Effector memory CD8-positive, alpha-beta T cell (primary cell): ENCODE measurements at places on chromosomes 2 and 18.

- DNase-seq, result no peak
Observed at GRCh38 chr2:236354056-236354940, 90.1 kb upstream of the ASB18 start.

DNA sequence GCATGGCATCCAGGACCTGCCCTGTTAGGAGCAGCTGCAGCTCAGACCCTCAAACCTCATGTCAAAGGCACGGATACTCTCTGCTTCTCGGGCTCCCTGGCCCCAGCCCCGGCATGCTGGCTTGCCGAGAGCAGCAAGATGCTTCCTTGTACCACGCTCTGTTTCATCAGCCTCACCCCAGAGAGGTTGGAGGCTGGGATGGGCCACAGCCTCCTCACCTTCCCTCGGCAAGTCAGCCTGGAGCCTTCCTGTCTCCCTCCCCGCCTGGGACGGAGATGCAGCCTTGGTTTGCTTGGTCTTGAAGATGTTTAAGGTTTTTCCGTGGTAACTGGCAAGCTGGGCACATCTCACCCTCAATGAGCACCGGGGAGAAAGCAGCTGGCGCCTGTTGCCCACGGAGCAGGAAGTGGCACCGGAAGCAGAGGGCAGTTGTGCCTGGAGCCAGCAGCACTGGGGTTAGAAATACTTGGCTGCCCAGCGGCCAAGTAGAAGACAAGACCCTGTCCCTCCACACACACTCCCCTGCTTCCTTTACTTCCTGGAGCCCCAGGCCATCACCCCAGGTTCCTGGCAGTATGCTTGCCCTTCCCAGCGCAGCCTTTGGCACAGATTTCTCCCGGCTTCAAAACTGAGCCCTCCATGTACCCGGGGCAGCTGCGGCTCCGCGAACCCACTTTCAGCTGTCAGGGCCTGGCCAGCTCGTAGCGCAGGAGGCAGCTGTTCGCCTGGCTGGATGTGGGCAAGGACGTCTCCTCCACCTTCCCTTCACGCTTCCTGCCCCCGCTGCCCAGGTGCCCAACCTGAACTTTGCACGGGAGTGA, 17.4 kb downstream of the FBLN7 start:
- no peak for DNase-seq

DNA sequence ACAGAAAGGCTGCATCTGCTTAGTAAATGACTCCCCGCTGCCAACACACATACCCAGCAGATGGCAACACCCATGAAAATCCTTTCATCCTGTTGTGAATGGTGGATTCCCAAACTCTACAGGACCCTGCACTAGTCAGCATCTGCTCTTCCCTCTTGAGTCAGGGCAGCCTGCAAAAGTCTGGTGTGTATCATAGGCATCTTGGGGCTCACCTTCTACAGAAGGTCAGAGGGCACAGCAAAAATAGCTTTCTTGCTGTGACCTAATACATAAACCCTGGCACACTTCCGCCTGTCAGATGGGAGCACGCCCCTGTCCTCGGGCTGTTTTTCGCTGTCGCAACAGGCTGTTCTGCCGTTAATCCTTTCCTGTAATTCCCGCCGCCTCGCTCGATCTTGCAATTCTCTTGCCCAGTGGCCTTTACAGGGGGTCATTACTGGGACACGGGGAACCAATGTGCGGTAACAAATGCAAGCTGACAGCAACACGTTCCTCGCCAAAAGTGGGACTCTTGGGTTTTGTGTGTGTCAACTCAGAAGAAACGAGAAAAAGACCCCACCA, 19.9 kb upstream of the SCYGR1 start:
- no peak for DNase-seq

DNA sequence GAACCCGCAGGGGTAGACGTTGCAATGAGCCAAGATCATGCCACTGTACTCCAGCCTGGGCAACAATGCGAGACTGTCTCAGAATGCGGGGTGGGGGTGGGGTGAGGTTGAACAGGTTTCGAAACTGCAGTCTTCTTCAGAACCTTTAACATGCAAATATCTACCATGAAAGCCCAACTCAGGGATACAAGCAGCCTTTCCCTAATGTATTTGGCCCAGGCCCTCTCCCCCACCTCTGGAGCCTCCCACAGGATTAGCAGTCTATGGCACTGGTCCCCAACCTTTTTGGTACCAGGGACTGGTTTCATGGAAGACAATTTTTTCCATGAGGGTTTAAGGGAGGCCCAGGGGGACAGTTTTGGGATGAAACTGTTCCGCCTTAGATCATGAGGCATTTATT, 53.5 kb downstream of the CCBE1 start:
- DNase-seq, result no peak

- no peak for DNase-seq
Observed at GRCh38 chr2:37453027-37453426, 108.6 kb downstream of the QPCT start.

- no peak for DNase-seq
Observed at GRCh38 chr2:202022755-202023154, 10.9 kb upstream of the FZD7 start.

DNA sequence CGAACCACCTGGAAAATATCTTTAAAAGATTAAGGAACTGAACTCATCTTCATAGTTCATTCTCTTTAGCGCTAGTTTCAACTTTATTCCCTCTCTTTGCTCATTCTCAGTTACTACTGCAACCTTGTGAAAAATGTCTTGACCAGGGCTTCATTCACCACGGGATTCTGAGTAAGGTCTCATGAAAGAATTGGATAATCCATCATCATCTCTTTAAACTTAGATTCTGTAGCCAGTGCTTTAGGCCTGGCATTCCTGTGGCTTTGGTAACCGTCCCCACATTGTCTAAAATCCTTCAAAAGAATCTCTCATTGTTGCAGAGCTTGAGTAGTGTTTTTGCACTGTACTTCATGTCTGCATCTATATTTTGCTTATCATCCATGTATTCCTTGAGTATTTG, 229.5 kb downstream of the ETAA1 start:
- no peak for DNase-seq

GRCh38 chr2:172094294-172095145, 8.2 kb downstream of the DLX2 start:
- DNase-seq, result no peak

DNA sequence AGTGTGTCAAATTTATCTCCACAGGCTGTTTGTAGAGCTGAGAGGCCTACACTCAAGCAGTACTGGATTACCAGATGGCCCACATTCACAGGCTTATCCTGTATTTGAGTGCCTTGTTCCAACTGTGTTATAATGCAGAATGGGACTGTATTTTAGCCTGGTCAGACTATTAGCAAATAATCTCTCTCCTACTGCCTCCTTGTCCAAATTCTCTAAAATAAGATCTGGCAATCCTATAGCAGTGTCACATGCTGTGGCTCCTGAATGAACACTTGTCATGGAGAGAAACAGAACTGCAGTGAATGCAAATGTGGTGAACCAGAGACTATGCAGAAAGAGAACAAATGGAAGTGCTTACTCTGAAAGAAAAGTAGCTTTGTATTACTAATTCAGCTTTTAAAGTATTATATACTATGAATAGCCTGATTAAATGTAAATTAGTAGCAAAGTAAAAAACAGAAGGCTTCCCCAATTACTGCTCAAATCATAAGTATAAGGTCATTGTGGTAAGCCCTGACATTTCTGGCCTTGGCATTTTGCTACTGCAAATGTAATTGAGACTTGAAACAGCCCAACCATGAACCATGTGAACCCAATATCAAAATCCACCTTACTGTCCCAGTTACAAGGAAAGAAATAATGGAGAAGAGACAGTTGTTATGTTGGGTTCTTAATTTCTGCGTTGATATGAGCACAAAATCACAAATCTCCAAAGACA, 80.0 kb downstream of the MAP4K3 start:
- no peak for DNase-seq

- no peak for DNase-seq
Observed at GRCh38 chr2:150232871-150233270, 254.6 kb downstream of the RND3 start.

- DNase-seq, result peak; percentile 36
Observed at GRCh38 chr2:159227467-159227866, 59.0 kb downstream of the WDSUB1 start.

DNA sequence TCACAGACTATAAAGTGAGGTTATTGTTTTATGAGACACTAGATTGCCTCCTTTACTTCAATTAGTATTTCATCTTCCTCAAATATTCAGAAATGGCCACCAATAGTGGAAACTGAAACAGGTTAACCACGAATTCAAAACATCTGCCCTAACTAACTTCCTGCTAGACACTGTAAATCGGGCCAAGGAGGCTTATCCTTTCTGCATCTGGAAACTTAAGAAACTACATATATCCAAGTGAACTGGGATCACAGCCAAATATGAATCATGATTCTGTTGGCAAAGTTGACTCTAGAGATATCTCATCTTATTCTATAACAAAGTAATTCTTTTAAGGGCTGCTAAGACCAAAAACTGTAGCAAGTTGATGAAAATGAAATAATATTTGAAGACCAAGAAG, 136.6 kb upstream of the ZC3H15 start:
- DNase-seq, result no peak

DNA sequence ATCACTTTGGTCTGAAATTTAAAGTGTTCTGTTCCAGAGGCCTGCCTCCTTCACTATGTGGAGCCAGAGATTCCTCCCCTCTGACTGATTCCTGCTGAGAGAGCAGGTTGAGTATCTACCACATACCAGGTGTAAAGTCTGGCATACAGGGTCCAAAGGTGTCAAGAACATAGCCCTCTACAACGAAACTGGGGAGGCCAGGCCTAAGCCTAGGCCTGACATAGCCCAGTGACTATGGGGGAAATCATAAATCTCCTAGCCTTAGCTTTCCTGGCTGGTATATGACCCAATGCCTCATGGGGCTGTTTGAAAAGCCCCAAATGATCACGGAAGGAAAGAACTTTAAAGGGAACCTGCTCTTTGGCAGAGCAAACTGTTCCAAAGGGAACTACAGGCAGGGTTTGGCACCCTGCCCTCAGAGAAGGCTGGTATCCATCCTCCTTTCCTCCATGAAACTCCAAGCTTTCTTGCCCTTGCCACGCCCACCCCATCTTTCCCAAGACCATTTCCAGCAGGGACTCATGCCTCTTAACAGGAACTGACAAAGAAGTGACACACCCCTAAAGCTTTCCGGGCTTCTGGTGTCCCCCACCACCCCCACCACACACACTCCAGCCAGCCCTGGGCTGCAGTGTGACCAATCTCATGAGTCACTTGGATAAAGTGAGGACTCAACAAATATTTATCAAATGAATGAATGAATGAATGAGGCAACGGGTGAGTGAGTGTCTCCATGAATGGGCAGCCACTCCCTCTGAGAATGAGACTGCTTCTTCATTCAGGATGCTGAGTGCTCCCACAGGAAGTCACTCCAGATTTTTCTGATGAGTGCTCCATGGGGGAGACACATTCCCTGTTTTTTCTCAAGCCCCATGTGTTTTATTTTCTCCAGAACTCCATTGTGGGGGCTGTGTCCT, 114.5 kb upstream of the STPG4 start:
- no peak for DNase-seq

DNA sequence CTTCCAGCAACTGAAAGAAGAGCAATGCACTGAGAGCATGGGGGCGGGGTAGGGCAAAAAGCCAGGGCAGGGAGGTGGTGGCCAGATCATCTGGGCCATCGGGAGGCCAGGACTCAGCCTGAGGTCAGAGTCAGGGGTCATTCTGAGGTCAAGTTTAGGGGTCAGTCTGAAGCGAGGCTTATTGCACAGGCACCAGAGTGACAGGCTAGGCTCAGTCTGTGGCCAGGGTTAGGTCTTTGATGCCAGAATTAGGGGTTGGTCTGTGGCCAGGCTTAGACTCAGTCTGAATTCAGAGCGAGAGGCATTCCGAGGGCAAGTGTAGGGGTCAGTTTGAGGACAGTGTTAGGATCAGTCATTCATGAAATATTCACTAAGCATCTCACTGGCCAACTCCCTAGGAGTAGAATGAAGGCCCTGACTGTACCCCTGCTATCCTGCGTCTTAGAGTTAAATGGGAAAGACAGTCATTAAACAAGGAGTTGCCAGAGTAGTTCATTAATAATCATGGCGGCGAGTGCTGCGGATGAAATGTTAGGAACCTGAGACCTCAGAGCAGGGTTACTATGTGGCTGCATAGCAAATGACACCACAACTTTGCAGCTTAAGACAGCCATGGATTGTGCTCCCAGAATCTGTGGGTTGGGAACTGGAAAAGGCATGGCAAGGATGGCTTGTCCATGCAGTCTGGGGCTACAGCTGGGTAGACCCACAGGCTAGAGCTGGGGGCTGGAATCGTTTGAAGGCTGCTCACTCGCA, 198.7 kb downstream of the CYP26B1 start:
- no peak for DNase-seq

DNA sequence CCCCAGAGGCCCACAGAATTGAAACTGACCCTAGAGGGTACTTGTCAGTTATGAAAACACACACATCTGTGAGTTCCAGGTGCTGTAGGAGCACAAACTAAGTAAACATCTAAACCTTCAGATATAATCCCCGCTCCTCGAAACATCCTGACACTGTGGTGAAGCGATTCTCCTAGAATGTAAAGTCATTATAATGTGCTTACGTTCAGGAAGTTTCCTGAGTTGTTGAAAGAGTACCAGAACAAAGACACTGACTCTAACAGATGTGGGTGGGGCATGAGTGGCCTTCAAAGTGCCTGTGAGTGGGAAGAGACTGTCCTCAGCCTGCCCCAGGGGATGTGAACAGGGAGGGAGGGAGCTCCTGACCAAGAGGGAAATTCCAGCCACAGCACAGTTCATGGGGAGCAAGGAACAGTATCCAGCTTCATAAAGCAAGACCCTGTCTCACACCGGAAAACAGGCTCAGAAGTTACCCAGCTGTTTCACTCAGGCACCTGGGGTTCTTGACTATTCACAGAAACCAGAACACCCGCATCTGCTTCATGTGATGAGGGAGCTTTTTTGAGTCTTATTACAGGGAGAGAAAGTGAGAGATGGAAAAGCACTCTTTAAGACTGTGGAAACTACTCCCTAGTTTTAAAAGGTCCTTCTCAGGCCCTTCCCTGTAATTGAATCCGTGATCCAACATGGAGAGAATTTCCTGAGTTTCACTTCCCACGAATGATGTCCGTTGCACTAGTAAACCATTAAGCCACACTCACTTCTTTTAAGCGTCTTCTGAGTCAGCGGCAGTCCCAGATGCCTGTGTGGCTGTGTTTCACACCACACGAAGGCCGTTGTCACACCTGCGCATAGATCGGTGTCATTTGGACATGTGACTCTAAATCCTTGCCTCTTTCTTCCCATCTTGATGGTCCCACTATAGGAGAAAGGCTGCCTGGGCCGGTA, 88.6 kb upstream of the EML6 start:
- DNase-seq, result no peak

- DNase-seq, result peak; percentile 55
Observed at GRCh38 chr2:96344011-96344410, 8.4 kb downstream of the NCAPH start.

GRCh38 chr2:233063269-233063975, 3.3 kb downstream of the INPP5D start:
- DNase-seq, result no peak

- DNase-seq, result no peak
Observed at GRCh38 chr18:75036917-75037688, 171.8 kb downstream of the PTGR3 start.

GRCh38 chr18:77099485-77100370, 32.9 kb downstream of the MBP start:
- no peak for DNase-seq

DNA sequence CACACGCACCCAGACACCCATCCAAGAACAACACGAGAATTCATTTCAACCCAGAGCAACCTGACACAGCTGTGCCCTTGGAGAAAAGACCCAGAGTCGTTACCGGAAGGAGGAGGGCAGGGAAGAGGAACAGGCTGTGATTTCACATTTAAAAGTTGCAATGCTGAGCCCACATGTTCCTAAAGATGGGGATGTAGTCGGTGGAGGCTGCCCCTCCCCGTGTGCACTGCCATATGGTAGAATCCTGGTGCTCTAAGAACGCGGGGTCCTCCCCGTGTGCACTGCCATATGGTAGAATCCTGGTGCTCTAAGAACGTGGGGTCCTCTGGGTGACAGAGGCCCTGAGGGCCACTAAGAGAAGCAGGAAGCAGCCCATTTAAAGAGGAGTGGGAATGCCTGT, 10.9 kb downstream of the MTERF4 start:
- DNase-seq, result no peak
